ENCODE measurements at places on chromosomes 16 and 17. TPM values are rescaled to one million over a fixed set of nuclear protein-coding genes. Genes with fewer than 3 reads are reported as not detected.

Gene PRDM7
- not detected for total RNA-seq

Gene HASPIN
- 16.6 TPM for total RNA-seq

Gene SLC16A11
- 1.8 TPM for total RNA-seq

Gene DHODH
- total RNA-seq = 28.5 TPM

Gene PIPOX
- 2.2 TPM for total RNA-seq

Measured in CD8-positive, alpha-beta memory T cell (primary cell).